ENCODE measurements at places on chromosomes 2 and 18.

- peak; percentile 39 for DNase-seq
Measured at GRCh38 chr18:61606759-61607158, 273.5 kb downstream of the CDH20 start.

DNA sequence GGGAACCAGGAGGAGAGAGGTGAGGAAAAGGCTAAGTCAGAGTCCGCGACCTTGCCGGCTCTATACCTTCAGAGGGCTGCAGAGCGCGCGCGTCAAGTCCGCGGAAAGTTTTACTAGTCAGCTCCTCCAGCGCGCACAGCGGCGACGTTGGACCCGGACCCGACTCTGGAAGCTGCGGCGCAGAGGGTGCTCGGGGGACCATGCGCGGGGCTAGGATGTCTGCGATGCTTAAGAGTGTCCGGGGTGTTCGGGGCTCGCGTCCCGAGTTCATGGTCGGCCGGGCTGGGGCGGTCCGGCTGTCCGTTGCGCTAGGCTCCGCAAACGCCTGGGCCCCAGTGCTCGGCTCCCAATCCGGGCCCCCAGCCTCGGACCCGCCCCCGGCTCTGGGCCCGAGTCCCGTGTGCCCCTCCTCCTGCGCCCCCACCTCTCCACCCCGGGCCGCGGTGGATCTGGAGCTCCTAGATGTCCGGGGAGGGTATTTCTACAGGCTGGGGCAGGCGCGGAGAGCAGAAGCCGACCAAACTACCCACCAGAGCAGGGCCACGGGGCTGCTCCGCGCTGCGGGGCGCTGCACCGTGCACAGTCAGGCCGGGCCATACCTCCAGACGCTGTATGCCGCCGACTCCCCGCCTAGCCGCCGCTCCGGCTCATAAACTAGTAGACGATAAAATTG, at the start of gene LBX2:
TSS of gene LBX2 (minus strand) at position 337 of the 673 bp plus-strand sequence. CDS start at position 271, 66 bp downstream.
- no peak for DNase-seq

- no peak for DNase-seq
Measured at GRCh38 chr2:205511641-205512040, 170.7 kb upstream of the NRP2 start.

- DNase-seq = peak; percentile 16
Measured at GRCh38 chr18:43596105-43596712, 318.9 kb upstream of the SYT4 start.

- DNase-seq = no peak
Measured at GRCh38 chr2:231530099-231531011, at the start of gene NMUR1. Gene NMUR1 (minus strand): TSS chr2:231530445. CDS start chr2:231530361, 84 bp downstream.

DNA sequence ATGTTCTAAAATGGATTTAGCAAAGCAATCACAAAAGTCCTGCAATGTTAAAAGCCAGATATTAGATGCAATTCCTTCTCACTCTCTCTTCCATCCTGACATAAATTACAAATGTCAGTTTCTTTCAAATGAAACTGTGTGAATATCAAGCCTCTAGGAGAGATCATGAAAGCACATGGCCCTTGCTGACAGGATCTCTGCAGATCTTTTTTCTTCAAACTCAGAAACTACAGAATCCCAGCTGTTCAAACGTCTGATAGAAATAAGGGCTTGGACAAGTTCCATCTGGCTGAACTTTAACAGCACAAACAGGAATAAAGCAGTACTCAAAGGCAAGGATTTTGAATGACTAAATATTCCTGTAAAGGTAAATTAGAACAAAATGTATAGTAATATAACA, 47.6 kb downstream of the PDE1A start:
- DNase-seq = no peak

DNA sequence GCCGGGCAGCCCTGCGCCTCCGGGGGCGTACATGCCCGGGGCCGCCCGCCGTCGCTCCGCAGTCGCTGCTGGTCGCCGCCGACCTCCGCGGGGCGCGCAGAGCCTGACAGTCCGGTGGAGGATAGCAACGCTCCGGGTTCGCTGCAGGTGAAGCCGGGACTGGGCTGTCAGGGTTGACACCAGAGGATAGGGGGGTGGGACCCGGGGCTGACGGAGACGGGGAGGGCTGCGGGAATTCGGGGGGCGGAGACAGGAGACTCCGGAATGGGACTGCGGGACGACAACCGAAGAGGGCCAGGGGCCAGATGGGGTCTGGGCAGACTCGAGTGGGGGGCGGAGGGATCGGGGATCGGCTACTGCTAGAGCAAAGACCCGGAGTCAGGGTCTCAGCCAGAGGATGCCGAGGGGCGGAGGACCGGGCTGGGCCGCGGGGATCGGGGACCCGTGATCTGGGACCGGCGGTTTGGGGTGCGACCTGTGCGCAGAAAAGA, 403 bp downstream of the TMEM127 start:
- DNase-seq = peak; percentile 23

DNA sequence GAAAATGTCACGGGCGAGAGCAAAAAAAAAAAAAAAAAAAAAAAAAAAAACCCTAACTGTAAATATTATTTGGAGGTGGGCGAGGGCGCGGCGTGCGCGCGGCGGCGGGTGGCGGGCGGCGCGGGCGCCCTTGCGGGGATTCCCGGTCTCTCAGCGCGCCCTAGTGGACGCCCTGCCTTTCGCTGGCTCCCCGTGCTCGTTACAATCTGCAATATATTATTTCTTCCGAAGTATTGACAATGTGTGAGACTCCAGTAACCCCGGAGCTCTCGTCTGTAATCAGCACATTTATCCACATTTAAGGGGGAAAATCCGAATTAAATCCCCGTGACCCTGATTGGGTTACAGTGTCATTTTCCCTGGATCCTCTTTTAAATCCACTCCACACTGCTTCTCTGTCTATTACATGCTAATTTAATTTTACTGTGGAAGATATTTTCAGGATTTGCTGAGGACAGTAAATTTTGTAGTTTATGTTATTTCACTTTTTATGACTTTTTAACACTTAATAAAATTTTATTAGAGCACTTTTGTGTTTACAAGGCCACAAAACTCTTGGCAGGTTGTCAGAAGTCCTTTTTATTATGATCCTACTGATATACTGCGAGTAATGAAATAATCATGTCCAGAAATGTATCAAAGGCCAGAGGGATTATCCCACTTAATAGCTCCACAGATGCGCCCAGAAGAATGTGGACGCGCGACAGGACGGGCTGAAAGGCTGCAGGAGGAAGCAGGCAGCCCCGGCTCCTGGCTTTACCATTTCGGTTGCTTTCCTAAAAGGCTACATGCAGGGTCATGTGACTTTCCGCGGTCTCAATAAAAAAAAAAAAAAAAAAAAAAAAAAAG, 369.1 kb downstream of the MTX2 start:
- DNase-seq = peak; percentile 69

DNA sequence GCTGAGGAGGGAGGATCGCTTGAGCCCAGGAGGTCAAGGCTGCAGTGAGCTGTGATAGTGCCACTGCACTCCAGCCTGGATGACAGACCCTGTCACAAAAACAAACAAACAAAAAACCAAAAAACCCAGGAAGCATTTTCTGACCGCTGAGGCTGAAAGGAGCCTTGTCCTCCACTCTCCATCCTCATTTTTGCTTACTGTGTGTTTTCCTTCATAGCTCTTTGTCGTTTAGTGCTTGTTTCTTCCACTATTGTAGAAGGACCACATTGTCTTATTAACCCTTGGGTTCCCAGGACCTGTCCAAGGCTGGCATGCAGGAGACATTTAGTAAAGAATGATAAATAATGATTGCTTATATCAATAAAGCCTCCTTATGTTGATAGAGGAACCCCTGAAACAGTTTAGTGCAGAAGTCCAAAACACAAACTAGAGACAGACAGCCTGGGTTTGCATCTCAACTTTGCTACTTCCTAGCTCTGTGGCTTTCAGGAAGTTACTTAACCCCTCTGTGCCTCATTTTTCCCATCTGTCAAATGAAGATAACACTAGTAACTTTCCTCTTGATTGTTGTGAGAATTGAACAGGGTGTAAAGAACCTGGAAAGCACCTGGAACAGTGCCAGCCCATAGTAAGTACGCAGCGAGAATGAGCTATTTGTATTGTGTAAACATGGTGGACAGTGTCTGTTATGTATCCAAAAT, 126.0 kb downstream of the LPIN1 start:
- no peak for DNase-seq

GRCh38 chr2:168256448-168256847, 9.1 kb upstream of the STK39 start:
- no peak for DNase-seq

GRCh38 chr2:201448701-201449100, 2.6 kb downstream of the TRAK2 start:
- peak; percentile 44 for DNase-seq

DNA sequence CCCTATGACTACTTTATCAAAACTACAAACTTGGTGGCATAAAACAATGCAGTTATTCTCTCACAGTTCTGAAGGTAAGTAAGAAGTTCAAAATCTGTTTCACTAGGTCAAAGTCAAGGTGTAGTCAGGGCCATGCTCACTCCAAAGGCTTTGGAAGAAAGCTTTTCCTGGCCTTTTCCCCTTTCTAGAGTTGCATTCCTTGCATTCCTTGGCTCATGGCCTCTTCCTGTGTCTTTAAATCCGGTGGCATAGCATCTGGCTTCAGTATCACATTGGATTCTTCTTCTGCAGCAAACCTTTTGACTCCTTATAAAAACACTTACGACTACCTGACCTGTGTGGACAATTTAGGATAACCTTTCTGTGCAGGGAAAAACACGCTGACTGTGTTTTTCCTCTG, 543.5 kb upstream of the HNMT start:
- no peak for DNase-seq

GRCh38 chr18:74139888-74140287, 7.7 kb downstream of the FBXO15 start:
- no peak for DNase-seq

- DNase-seq = no peak
Measured at GRCh38 chr18:22186484-22186971, 17.1 kb downstream of the GATA6 start.

DNA sequence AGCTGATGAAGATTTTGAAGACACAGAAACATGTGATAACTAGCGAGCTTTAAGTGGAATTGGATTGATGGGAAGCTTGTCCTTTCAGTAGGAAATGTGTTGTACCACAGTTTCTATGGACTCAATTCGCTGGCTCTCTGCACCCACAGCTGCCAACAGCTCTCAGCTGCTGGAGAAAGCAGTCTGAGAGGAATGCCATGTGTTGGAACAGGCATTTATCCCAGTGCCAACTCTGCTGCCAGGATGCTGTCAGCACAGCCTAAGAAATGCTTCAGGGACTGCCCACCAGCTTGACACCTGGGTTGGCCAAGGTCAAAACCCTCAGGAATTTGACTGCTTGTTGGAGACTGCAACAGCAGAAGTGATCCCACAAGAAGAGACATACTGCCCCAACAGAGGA, 193.0 kb upstream of the THSD7B start:
- DNase-seq = no peak

DNA sequence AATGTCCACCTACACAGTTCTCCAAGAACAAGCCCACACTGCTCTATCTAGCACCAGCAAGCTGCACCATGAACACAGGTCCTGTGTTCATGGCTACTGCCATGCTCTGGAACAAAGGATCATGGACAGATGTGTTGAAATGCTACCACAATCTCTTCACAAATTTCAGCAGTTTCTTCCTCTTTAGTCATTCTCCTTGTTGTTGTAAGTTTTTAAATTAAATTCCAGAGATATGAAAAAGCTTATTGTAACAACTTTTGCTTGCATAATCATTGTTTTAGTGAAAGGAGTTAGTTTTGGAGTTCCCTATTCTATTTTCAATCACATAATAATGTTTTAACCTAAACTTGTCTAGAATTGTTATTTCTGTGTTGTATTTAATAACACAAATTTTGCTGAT, 17.2 kb upstream of the NAPG start:
- no peak for DNase-seq

DNA sequence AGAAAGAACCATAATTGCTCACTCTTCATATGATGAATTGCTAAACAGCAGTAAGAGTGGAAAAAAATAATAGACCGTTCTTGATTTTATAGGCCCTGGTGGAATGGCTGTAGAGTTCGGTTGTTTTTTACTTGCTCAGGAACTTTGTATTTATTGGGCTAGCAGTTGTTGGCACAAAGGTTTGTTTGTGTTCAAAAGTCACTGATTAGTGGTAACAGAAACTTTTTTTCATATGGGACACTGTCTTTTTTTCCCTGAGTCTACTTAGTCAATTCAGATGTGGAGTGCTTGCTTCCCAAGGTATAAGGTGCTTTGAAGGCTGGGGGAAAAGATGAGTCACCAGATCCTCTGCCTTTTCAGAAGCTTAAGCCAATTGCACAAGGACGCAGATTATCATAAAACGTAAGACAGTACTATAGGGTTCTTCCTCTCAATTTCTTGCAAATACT, 25.8 kb downstream of the PHLPP1 start:
- DNase-seq = no peak

GRCh38 chr18:22177327-22177871, 8.0 kb downstream of the GATA6 start:
- DNase-seq = no peak
